NCI-H2029 treated with DMSO at 0.1 percent for 48 hours (cell line): ENCODE measurements at places on chromosomes 2 and 18.

- DNase-seq, result no peak
Measured at GRCh38 chr2:142673836-142674235, 203.6 kb upstream of the KYNU start.

DNA sequence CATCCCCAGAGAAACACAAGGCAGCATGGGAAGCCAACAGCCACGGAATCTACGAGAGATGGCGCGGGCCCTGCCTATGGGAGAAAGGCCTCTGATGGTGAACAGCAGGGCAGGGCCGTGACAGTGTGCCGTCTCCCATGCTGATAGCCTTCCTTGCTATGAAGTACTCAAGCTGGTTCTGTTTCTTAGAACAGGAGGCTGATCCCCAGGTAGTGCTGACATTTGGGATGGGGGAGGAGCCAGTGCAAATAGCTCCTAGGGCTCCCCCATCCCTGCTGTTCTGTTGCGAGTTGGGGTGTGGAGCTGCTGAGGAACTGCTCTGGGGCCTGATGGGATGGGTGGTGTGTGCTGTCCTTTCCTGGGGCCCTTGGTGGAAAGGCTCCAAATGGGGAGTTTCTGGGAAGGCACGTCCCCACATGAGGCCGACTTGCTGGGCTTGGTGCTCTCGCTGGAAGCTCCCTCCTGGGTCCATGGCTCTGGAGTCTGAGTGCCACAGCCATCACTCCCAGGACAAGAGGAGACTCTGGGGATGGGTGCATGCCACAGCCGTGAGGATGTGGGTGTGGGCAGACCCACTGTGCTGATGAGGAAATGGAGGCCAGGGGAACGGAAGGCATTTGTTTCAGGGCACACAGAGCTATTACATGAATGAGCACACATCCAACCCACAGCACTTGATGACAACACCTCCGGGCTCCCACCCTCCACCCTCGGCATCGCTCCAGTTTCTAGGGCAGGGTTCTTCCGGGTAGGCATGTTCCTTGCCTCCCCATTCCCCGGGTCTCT lies 246.8 kb downstream of the HDAC4 start:
- no peak for DNase-seq

DNA sequence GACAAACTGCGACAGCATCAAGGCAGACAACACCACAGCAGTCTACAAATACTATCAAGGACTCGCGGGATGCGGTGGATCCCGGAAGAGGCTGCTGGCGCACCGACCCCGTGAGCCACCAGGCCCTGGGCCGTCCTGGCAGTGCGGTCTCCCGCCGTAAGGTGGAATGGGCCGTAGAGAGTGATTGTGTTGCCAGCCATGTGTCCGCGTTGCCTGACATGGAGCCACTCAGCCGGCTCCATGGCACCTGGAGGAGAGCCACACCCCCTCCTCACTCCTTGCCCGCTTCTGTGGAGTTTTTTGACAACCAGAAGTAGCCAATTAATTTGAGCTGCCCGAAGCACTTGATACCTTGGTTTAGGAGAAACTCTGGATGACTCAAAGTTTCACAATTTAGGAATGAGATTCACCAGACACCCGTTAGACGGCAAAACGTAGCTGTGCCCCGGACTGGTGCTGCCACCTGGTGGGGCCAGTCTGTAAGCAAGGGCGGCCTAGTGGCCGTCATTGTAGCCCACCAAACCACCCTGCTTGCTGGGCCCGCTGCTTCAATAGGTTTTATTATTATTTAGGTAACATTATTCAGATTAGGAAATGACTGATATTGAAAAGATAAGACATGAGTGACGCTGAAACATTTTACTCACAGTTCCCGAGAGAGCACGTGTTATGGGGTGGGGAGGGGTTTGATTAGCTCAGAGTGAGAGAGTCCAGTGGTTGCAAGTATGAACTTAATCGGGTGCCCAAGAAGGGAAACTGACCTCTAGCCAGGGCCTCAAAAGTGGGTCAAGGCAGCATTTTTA lies 10.2 kb upstream of the IMP4 start:
- peak; percentile 32 for DNase-seq

- no peak for DNase-seq
Measured at GRCh38 chr2:212441821-212442220, 96.8 kb downstream of the ERBB4 start.

DNA sequence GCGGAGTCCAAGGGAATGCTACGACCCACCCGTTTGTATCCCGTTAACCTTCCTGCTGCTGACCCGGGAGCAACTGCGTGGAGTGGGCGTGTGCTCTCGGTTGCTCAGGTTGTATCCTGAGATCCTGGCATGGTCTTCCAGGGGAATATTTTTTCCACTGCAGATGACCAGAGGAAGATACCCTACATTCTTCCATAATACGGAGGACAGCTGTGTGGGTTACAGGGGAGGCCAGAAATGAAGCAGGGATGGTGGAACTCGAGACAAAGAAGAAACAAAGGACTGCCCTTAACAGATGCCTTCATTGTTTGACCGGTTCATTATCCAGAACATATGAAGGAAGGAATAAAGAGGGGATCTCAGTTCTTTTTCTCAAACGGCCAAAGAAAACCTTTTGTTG lies 39.8 kb upstream of the CAB39 start:
- no peak for DNase-seq

DNA sequence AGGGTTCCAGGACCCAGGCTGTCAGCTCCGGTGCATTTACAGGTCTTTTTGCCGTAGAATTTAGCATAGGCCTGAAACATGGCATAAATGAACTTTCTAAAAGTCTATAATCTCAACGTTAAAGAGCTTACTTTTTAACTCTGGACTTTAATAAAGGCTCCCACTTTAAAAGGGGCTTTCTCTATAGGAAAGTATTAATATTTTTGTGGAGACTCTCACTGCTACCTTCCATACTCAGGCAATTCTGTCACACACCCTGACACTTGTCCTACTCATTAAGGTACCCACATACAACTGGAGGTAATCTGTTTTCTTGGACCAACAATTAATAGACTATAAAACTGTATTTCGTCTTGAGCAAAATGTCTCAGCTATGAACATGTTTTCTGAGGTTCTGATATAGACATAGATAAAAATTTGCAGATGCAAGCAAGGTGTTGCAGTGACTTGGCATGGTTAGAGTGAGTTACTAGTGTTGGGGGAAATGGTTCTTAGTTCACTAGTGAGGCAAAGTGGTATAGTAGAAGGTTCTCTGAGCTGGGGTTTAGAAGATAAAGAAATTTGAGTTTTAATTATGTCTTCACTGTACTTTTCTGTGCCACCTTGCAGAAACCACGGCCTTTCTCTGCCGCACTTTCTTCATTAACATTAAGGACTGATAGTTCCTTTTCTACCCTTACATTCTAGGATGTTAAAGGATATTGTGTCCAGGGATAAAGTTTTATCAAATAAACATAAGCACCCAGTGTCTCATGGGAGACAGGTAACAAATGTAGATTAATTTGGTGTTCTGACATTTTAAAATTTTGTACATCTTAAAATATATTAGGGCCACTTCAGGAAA lies 10.8 kb upstream of the NR4A2 start:
- DNase-seq, result no peak
